ENCODE measurements at places on chromosomes 5 and 9.

GRCh38 chr5:10439692-10440091 lies 2.0 kb upstream of the ROPN1L start:
- DNase-seq: peak; percentile 20

DNA sequence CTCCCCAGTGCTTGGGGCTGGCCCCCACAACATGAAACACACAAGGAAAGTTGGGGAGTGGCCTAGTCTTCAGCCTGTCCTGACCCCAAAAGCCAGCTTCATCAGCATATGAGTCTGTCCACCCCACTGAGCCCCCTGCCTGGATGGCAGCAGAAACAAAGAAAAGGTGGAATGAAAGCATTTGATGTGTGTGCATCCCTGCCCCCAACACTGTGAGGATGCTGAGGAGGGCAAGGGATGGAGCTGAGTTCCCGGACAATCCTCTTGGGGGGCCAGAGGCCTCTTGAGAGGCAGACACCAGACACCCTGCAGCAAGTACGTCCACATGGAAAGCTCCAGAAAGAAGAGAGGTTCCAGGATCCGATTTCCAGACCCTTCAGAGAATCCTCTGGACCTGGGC lies 113.5 kb upstream of the PPP1R26 start:
- DNase-seq: no peak

- no peak for DNase-seq
Measured at GRCh38 chr5:174047472-174048099, 2.1 kb downstream of the NSG2 start.

DNA sequence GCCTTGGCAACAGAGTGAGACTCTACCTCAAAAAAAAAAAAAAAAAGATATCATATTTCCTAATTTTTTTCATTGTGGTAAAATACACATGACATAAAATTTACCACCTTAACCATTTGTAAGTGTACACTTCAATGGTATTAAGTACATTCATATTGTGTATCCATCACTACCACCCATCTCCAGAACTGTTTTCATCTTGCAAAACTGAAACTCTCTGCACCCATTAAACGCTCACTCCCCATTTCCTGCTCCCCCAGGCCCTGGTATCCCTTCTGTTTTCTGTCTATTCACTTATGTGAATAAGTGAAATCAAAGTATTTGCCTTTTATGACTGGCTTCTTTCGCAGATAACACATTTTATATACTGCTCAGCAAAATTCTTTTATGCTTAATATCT lies 12.8 kb downstream of the LRRC8A start:
- no peak for DNase-seq

DNA sequence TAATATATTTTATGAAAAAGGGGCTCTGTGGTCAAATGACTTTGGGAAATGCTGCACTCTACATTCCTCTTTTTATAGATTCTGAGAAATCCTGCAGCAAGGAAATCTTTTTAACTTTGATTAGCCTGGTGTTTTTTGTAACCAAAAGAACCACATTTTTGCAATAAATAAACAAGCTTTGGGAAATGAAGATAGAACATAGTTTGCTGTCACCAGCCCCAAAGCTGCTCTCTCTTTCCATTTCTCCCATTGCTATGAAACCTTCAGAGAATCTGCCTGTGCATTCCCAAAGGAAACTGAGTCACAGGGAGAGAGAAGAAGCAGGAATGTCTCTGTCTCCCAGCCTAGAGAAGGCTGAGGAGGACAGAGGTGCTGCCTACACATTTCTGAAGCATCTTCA lies 59.0 kb downstream of the COL15A1 start:
- no peak for DNase-seq

- DNase-seq: no peak
Measured at GRCh38 chr5:61525512-61526206, 193.6 kb downstream of the ZSWIM6 start.

DNA sequence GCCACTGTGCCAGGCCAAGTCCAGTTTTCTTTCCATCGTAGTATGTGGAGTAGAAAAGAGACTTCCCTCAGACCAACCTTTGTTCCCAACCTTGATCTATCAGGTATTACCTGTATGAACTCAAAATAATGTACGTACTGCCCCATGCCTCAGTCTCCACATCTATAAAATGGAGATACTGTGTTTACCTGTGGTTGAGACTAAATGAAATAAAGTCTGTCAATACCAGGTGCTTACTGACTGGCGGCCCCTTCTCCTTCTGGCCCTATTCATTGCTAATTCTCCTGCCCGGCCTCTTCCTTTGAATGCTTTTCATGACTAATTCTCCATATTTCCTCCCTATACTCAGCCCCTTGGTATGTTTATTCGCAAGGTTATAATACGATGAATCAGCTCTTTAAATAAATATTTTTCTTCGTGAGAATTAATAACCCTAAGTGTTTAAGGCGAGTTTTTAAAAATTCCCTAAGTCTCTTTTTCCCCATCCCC lies 89.6 kb upstream of the BASP1 start:
- no peak for DNase-seq

GRCh38 chr5:154511984-154512383 lies 34.0 kb upstream of the HAND1 start:
- DNase-seq: no peak

DNA sequence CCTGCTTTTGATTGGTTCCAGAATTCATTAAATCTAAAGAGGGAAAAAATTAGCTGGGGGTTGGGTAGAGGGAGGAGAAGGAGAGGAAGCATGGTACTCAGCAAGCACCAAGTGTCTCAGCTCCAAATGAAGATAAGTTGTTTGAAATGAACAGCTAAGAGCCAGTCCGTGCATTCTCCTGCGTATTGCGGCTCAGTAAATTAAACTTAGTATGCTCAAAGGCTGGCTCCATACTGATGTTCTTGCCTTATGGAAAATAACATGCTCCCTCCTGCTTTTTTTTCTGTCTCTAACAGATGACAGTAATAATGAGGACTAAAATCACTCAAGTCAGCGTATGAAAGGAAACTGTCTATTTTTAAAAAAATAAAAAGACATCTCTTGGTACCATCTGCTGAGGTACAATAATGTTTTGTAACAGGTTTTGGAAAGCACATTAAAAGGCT lies 161.0 kb downstream of the SPATA31D1 start:
- no peak for DNase-seq

DNA sequence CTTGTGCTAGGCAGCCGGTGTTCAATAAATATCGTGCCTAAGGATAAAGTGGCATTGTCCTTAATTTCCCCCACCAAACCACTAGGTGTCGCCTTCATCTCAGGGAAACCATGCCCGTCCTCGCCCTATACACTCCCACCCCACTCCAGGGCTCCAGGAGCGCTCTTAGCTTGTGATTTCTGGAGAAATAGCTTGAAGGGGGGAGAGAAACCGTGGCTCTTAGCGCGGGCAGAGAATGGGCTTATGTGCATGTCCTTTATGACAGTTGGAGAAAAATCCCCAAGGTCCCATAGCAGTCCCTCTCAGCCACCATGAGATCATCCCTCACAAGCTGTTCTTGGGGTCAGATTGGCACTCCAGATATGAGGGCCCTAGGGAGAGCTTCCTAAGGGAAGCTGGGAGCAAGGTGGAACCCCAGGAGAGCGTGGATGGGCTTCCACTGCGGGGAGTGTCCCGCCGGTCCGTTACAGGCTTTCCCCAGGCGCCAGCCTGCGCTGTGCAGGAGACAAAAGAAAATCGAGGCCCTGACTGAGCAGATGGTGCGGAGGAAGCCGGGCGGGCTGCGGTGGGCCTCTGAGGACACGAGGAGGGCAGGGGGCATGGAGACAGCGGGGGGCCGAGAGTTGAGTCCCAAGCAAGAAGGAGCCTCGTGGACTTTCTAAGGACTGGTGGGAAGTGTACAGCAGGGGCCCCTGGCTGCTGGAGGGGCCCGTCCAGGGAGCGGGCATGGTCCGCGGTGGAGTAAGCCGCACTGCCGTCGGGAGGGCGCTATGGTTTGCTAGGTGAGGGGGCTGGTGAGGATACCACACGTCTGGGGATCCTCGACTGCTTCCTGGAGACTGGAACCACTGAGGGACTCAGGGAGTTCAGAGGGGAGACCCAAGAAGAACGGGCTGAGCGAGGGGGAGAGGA lies 750 bp upstream of the NPR2 start:
- peak; percentile 56 for DNase-seq

DNA sequence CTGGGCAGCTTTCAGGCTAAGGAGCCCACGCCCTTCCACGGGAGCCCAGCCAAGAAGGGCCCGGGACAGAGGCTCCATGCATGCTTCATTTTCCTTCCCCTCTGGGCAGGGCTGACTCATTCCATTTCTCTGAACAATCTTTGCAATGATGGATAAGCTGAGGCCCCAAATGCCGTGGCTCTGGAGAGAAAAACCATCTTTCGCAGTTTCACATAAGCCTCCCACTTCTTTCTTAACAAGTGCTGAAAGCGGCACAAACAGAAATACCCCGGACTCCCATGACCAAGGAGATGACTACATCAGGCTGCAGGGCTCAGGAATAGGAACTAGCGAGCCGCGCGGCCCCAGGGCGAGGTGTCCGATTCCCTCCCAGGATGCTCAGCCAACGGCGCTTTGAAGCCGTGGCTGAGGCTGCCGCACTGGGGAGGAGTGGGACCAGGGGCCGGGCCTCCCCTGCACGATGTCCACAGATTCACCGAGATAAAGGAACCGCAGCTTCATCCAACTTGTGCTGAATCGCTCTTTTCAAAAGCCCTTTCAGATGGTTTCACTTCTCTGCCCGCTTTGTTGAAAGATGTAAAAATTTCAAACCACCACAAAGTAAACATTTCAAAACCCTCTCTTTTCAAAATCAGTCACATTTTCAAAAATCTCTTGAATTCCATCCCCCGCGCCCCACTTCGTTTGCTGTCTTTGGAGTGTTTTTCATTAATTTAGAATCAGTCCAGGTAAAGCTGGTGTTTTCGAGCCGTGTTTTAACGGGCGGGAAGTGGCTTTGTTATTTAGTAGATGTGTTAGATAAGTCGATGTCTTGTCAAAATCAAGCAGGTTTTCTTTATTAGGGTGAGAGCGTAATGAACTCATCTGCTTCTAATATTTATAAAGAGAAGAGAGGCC lies 96.5 kb upstream of the LMX1B start:
- DNase-seq: peak; percentile 63

DNA sequence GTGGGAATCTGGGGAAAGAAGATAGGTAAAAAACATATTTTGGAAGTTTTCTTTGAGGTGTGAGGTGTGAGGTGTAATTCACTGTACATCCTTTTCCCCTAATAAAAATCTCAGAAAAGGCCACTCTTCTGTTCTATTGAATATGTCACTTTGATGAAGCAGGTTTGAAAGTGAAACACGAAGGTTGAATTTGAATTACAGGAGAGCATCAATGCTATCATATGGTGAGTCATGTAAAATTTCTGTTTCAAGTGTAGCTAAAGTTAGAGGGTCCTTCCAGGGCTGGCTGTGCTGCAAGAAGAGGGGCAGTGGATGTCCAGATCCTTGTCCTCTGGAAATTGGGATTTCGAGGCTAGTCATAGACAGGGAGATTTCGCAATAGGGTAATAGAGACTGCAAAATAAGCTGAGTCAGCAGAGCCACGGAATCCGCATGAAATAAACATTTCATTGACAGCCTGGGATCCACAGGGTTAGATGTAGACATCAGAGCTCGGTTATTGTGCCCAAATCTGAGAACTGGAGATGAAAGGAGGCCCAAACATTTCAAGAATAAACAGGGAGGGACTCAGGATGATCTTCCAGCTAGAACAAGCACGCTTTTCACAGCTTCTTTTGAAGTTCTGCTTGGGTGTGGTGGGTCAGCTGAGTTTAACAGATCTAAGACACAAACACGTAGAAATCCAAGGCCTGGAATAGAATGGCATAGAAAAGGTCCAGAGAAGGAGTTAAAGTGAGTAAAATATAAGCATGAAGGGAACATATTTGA lies 194.4 kb upstream of the CDKN2B start:
- DNase-seq: peak; percentile 25

DNA sequence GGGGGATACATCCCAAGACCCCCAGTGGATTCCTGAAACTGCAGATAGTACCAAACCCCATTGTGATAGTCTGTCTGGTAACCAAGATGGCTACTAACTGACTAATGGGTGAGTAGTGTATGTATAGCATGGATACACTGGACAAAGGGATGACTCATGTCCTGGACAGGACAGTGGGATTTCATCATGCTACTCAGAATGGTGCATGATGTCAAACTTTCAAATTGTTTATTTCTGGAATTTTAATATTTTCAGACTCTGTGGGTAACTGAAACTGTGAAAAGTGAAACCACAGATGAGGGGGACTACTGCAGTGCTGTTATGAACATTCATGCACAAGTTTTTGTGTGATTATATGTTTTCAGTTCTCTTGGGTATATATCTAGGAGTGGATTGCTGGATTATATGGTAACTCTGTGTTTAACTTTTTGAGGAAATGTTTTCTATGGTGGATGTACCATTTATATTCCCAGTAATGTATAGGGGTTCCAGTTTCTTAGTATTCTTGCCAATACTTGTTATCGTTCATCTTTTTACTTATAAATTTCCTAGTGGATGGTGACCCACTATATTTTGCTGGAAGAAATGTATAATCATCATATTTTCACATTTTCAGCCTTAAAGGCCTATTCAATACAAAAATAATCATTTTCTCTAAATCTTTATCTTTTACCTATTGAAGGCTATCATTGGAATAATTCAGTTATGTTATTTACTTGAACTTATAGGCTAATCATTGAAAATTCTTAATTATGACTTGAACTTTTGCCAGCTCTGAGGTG lies 140.9 kb downstream of the NR3C1 start:
- no peak for DNase-seq

DNA sequence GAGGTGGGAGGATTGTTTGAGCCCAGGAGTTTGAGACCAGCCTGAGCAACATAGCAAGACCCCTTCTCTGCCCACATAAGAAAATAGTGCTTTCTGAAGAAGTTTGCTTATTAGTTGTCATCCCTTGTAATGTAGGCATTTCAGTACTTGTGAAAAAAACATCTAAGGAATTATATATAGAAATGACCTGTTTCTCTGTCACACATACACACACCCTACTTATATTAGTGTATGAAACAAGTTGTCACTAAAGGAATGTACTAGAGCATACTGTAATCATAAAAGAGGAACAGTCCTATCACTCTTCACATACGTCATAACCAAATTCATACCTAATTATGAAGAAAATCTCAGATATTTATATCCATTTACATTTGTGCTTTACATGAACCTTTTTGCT lies 122.0 kb downstream of the NIPBL start:
- no peak for DNase-seq

- no peak for DNase-seq
Measured at GRCh38 chr9:70042461-70043215, 1.0 kb upstream of the MAMDC2 start.

DNA sequence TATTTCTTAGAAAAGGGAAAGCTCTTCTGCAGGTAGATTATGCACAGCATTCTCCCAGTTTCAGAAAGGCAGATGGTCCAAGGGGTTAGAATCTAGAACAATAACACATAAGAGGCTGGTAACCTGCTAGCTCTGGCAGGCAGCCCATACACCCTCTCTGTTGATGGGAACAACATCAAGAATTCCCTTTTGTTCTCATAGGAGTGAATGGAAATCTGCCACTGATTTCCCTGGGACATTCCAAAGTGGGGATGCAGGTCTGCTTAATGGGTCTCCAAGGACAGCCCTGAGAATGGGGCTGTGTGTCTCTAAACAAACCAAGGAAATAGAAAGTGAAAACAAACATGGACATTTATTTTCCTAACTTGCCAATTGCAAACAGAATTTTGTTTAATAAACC lies 456.8 kb downstream of the EBF1 start:
- no peak for DNase-seq

All from NCI-H1417 (cell line).